ENCODE measurements at places on chromosomes 2 and 18.

- no peak for DNase-seq
Observed at GRCh38 chr2:202361108-202361507, 15.0 kb upstream of the BMPR2 start.

DNA sequence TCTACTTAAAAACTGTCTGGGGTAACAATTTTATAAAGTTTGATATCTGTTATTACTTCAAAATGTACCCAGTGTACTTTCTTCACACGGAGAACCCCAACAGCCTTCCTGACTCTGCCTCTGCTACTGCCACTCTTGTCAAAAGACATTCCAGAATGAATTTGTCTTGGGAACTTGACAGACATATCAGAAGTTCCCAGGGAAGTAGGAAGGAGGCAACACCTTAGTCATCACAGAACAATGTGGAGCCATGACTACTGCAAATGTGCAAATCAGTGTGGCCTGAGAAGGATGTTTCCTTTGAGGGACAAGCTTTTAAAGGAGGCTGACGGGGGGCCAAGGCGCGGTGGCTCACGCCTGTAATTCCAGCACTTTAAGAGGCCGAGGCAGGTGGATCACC, 133.8 kb upstream of the RNF152 start:
- no peak for DNase-seq

- DNase-seq = no peak
Observed at GRCh38 chr2:72887740-72888437, 681 bp downstream of the SPR start.

GRCh38 chr2:203909261-203909967, 27.1 kb upstream of the ICOS start:
- DNase-seq = no peak

DNA sequence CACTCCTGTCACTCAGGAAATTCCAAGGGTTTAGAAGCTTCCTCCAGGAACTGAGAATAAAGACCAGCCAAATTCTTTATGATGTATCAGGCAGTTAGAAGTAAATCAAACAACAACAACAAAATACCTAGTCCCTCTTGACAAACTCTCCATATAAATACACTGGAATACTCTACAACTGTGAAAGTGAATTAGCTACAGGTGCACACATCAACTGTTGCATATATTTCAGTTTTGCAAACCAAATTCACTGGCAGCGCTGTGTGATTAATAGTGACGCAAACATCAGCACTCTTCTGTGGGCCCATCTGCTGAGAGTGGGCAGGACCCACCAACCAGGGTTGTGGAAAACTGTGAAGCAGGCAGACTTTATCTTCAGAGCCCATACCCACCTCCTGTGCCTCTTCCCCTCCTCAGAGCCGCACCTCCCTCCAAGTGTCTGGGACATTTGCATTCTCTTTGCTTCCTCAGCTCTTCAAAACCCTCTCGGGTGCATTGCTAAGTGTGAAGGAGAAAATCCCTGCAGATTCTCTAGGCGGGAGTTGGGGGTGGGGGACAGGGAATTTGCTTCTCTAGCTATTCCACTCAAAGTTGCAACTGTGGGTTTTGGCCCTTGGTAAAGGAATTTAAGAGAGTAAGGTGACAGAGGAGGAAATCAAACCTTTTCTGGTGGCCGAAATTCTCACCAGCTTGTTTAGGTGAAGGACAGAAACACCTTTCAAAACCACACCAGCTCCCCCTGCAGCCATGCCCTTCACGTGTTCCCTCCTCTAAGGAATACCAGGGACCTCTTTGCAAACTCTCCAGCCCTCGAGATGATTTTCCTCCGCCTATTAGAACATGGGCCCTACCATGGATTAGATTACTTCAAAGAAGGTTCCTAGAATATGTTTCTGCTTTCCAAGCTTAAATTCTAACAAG, 119.3 kb downstream of the MRO start:
- DNase-seq = no peak

All from stimulated activated CD4-positive, alpha-beta T cell treated with anti-CD3 and anti-CD28 coated beads, Interleukin-15, amount 100 ng/mL, for 48 hours (primary cell).